Anterior cingulate cortex (tissue), 58 donors: ENCODE measurements at places on chromosomes 5 and 9.

DNA sequence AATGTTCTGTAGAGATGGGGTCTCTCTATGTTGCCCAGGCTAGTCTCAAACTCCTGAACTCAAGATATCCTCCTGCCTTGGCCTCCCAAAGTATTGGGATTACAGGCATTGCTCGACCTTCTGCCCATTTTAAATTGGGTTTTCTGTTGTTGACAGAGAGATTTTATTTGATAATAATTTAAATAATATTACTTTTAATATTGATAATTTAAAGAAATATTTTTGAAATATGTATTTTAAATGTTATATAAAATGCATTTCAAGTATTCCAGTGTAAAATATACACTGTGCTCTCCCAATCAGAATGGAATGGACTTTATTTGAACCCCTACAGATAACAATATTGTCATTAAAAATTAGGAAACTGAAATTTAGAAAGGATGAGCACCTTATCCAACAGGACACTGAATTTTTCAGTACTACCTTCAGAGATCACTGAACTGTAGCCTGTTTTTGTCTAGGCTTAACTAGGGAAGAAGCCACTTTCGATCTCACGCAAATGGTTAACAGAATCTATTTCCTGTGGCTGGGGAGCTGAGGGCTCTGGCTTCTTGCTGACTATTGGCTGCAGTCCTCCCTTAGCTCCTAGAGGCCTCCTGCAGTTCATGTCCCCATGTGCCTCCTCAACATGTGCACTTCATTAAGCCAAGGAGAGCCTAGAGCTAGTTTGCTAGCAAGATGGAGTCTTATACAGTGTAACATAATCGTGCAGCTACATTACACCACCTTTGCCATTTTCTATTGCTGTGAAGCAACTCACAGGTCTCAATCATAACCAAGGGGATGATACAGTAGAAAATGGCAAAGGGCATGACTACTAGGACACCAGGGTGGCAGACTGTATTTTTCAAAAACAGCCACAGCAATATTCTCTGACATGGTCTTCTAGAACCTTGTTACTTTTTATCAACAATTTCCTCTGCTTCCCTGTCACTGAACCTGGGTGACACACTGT, 150.0 kb downstream of the CDC42SE2 start:
- DNase-seq = no peak

GRCh38 chr5:140239461-140239860, 63.4 kb downstream of the PFDN1 start:
- DNase-seq = no peak

- DNase-seq = no peak
Measured at GRCh38 chr5:54017580-54017979, 292.8 kb downstream of the ARL15 start.

DNA sequence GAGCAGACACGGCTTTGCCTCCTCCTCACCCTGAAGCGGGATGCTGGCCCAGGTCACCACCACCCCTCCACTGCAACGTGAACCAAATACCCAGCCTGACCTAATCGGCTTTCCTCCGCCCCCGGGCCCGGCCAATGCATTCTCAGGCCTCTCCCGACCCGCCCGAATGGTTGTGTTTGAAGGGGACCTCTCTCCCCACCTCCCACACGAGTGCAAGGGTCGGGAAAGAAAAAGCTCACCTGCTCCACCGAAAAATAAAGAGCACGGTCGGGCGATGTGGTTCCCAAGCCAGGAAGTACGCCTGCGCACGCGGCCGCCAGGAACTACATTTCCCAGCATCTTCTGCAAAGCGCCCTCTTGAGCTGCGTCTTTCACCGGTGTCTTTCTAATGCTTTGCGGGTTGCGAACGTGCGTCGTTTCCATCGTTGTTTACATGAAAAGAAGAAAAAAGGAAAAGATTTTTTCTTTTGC, at the start of gene ZNF883:
ZNF883 (minus strand) TSS at position 282 of the 471 bp plus-strand sequence.
- peak; percentile 70 for DNase-seq

- no peak for DNase-seq
Measured at GRCh38 chr9:3698531-3698930, 172.7 kb upstream of the RFX3 start.

DNA sequence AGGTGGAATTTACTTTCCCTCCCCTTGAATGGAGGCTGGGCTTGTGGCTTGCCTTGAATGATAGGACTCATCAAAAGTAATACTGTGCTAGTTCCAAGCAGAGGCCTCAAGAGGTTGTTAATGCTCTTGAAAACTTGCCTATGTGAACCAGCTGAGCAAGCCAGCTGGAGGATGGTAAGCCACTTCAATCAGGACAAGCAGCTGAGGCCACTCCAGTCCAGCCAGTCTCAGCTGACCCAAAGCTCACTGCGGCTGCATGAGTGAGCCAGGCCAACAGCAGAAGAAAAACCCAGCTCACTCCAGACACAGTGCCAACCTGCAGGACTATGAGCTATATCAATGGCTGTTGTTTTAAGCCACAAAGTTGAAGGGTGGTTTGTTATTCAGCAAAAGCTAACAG, 182.8 kb downstream of the MCTP1 start:
- DNase-seq = no peak

DNA sequence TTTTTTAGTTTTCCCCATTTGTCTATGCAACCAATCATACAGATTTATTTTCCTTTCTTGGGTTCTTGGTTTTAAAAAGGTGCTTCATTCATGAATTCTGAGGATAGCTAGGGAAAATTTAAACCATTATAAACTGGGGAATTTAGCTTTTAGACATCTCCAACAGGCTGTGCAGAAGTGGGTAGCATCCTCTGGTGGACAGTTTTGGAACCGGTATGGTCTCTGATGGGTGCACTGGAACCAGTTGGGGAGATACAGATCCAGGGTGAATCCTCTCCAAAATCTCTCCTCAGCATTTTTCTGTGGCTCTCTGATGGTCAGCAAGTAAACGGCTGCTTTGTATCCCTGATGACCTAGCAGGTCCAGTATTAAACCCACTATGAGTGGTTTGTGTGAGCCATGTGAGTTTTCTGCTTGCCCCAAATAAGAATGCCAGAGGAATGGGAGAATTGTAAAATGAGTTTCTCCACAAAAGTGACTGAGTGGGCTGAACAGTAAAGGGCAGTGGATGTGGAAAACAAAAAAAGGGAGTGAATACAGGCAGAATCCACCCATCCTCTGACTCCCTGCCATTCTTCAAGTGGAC, 9.1 kb upstream of the DNAJC25 start:
- DNase-seq = no peak

DNA sequence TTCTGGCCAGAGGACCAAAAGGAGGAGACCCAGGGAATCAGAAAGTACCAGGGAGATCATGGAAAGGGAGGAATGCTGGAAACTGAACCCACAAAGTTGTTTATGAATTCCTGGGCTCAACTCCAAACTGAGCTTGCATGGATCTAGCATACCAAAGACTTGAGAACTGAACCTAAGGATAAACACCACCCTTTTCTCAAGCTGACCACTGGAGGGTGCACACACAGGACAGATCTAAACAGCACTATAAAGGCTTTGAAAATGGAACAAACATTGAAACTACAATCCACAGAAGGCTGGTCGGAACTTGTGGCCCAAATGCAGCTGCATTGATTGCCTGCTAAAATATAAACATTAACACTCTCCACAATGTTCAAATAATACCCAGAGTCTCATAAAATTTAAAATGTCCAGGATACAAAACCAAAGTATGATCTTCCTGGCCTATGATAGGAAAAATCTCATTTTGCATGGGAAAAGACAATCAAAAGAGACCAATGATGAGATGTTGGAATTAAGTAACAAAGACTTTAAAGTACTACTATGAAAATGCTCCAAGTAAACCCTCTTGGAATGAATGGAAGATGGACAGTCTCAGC, 15.6 kb upstream of the IRF1 start:
- no peak for DNase-seq

DNA sequence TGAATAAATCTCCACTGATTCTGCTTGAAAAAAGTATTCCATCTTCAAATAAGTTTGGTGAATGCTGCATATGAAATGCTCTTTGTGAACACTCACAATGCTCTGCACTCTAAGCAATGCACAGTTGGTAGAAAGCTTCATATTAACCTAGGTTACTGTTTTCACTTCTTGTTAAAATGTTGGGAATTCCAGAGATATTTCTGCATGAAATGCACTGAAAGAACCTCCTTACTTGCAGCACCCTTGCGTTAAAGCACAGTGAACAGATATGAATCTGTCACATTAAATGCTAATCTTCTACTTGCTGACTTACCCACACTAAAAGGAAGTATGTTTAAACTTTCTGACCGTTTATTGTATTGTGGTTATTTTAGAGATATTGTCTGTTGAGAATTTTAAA, 584.1 kb upstream of the NUDT12 start:
- DNase-seq = no peak

- DNase-seq = no peak
Measured at GRCh38 chr9:89961616-89962341, 357.0 kb downstream of the GADD45G start.

GRCh38 chr9:34554211-34555001, 31.6 kb upstream of the ENHO start:
- DNase-seq = no peak

DNA sequence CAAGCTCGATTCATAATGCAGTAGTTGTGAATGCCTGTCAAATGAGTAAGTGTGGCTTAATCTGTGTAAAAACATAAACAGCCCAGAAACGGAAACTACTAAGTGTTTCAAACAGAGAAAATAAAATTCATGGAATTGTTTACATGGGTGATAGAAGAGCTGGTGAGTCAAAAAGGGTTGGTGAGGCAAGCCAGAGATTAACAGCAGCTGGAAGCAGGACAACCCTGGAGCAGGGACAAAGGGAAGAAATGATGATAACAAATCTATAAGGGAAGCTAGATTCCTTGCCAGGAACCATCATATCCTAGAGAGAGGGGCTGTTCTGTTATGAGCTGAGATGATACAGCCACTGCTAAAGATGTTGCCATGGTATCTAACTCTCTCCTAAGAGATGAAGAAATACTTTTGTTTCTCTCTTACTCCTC, 18.0 kb upstream of the PRR16 start:
- no peak for DNase-seq

DNA sequence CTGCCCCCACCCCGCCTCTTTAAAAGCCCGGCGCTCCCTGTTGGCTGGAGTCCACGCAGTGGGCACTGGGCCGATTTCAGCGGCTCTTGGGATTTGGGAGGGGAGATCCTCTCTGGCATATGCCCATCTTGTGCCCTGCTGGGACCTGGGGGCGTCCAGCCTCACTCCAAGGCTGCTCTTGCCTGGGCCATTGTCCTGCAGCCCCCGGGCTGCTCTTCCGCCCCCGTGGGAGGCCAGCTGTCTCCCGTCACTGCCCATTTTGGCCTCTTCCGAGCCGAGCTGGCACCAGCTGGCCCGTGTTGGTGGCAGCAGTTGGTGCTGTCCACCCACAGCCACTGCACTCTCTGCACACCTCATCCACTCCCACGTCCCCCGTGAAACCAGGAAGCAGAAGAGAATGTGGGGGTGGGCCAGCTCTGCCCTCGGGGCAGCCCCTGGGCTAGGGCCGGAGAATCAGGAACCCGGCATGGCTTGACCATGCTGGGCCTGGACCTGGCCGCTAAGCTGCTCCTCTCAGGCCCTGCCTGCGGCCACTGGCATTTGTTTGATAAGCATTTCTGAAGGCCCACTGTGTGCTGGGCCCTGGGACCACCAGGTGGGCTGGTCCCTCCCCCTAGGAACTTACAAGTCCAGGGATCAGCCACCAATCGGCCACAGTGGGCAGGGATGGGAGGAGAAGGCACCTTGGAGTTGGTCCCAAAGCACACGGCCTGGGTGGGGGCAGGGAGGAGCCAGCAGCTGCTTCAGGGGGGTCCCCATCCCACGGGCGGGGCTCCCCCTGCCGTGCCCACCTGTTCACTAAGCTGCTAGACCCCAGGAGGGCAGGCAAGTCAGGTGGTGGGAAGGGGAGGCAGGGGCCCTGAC, 2.2 kb downstream of the C8G start:
- DNase-seq = peak; percentile 63

GRCh38 chr5:59845730-59846129, 47.8 kb downstream of the PDE4D start:
- no peak for DNase-seq

DNA sequence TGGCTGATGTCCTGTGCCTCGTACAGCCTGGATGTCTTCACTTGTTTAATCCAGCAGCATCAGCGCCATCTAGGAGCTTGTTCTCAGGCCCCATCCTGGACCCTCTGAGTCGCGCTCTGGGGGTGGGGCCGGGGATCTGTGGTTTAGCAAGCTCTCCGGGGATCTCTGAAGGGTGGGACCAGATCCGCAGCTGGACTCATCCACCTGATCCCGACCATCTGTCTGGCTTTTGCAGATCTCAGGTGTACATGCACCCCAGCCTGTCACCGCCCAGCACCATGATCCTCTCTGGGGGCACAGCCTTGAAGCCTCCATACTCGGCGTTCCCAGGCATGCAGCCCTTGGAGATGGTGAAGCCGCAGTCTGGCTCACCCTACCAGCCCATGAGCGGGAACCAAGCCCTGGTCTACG, 15.1 kb upstream of the POMT1 start:
- DNase-seq = no peak

DNA sequence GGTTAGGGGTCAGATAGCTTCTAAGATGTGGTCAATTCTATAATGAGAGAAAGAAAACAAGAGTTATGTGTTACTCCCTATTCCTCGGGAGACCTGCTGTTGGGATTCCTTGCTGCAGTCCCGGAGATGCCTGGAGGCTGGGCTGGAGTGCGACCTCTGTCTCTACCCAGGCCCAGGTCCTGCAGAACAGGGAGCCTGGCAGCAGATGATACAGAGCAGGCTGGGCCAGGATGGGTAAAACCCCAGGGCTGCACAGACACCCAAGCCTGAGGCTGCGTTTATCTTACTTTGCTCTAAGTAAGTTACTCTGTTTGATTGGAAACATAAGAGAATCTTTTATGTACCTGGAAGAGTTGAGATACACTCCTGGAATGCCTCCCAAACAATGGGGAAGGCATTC, 26.9 kb upstream of the FAM120AOS start:
- no peak for DNase-seq

- DNase-seq = peak; percentile 51
Measured at GRCh38 chr5:155728146-155728856, 598.7 kb upstream of the SGCD start.

- no peak for DNase-seq
Measured at GRCh38 chr5:135456238-135457099, 4.3 kb upstream of the TIFAB start.

GRCh38 chr5:76617229-76617628, 6.0 kb downstream of the F2RL2 start:
- DNase-seq = no peak

GRCh38 chr9:121107029-121107428, 32.3 kb downstream of the CNTRL start:
- no peak for DNase-seq

DNA sequence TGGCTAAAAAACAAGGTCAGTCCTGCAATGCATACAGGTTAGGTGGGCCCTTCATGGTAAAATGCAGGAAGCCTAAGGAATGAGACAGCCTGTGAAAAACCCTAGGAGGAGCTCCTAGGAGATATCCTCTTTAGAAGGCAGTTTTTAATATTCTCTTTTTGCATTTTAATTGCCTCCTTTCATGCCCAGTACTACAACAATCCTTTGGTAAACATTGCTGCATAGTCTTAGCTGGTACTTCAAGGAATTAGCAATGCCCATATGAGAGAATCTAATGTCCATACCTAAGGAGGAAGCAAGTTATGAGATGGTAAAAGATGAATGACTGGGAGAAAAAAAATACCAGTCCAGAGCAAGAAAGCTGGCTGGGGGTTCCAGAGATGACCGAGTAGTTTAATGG, 61.0 kb downstream of the NREP start:
- DNase-seq = no peak
